Vagina (tissue), 2 donors: ENCODE measurements at places on chromosomes 2 and 18. TPM values are rescaled to one million over a fixed set of nuclear protein-coding genes. Genes with fewer than 3 reads are reported as not detected.

GRCh38 chr2:213229814-213230213 is 54.5 kb upstream of the SPAG16 start:
- DNase-seq: no peak

DNA sequence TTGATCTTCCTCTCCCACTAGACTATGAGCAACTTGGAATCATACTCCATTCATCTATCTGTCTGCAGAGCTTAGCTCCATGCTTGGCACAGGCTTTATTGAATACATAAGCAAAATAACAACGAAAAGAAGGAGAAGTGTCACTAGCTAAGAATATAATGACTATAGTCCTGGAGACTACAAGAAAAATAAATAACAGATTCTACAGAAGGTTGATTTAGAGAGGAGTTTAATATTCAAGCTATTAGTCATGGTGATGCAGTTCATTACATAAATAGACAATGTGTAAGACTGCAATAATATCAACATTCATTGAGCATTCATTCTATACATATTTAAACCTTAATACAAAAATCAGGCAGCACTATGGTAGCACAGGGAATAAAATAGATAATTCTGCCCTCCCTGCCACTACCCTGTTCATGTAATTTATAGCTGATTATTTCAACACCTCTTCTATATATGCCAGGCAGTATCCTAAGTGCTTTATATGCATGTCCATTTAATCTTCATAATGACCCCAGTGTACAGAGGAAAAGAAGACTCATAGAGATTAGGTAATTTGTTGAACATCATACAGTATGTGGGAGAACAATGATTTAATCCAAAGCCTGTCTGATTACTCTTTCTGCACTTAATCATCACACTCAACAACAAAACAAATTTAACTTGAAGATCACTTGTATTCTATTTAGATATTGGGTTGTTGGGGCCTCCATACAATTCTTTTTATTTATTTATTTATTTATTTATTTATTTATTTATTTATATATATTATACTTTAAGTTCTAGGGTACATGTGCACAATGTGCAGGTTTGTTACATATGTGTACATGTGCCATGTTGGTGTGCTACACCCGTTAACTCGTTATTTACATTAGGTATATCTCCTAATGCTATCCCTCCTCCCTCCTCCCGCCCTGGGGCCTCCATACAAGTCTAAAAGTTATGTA is 165.3 kb downstream of the RNF152 start:
- no peak for DNase-seq

- DNase-seq: no peak
Measured at GRCh38 chr2:226220511-226220910, 579.1 kb downstream of the IRS1 start.

Gene CYP1B1
- 88.9 TPM for total RNA-seq

- DNase-seq: no peak
Measured at GRCh38 chr2:10437806-10438205, 10.3 kb downstream of the ODC1 start.

GRCh38 chr18:13580351-13580750 is 146.0 kb downstream of the FAM210A start:
- DNase-seq: no peak

DNA sequence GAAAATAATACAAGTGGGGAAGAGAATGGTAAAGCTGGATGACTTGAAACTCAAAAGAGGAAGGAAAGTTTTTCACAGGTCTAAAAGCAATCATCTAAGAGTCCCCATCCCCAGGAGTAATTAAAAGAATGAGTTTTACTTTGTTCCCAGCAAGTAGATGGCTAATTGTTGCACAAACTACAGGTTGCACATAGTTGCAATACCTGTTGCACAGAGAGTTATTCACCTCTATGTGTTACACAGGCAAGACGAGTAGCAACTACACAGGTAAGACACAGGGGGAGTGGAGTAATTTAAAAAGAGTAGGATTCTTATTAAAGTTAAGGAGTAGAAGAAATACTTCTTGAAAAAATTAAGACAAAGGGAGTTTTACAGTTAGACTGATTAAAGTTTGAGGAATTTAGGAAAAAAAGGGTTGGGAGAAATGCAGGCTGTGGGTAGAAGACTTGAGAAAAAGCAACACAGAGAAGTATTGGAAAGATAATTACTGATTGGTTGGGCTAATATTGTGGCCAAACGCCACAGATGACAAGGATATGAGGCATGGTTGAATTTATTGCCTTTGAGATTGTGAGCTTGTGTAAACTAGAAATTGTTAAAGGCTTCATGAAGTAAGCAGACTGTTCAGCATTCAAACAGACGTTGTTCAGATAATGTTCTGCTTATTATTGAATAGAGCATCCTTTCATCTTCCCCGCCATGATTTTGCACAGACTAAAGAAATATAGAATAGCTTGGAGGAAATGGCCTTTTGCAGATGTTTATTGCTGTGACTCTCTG is 699.3 kb downstream of the NR4A2 start:
- DNase-seq: no peak

Gene PSMA8
- total RNA-seq: not detected

Gene PSD4
- 39.0 TPM for total RNA-seq
